ENCODE measurements at places on chromosomes 2 and 18. TPM values are rescaled to one million over a fixed set of nuclear protein-coding genes. Genes with fewer than 3 reads are reported as not detected.

- no peaks in the 10 kb centered on the region for H3K36me3 ChIP-seq
- peaks cover 15% of the 10 kb centered on the region for H3K4me1 ChIP-seq
- no peak overlapping the region for H3K4me3 ChIP-seq
- no peak for DNase-seq
Observed at GRCh38 chr2:85269959-85270358, 57.8 kb downstream of the TGOLN2 start.

OSBPL1A gene
- 26.2 TPM for polyA plus RNA-seq

GRCh38 chr2:3571284-3571683 lies 3.8 kb upstream of the RPS7 start:
- no peak for DNase-seq
- H3K4me3 ChIP-seq: no peak overlapping the region
- no peak overlapping the region for H3K27ac ChIP-seq
- no peaks in the 10 kb centered on the region for H3K27me3 ChIP-seq

CXCR1 gene
- polyA plus RNA-seq: 14.5 TPM

GRCh38 chr18:9008709-9009635 lies 93.5 kb upstream of the NDUFV2 start:
- H3K36me3 ChIP-seq: no peaks in the 10 kb centered on the region
- no peaks in the 10 kb centered on the region for H3K27me3 ChIP-seq
- H3K4me1 ChIP-seq: no peaks in the 10 kb centered on the region
- H3K4me3 ChIP-seq: no peak overlapping the region
- H3K27ac ChIP-seq: no peak overlapping the region

- H3K4me3 ChIP-seq: no peak overlapping the region
- no peak overlapping the region for H3K27ac ChIP-seq
- no peaks in the 10 kb centered on the region for H3K36me3 ChIP-seq
- no peak for DNase-seq
- H3K4me1 ChIP-seq: peaks cover 45% of the 10 kb centered on the region
- H3K27me3 ChIP-seq: no peaks in the 10 kb centered on the region
Observed at GRCh38 chr2:20594957-20595356, 55.9 kb downstream of the HS1BP3 start.

IL1F10 gene
- 0.37 TPM for polyA plus RNA-seq

ANO7 gene
- 0.17 TPM for polyA plus RNA-seq

- H3K27me3 ChIP-seq: peaks cover 7% of the 10 kb centered on the region
- no peak overlapping the region for H3K4me3 ChIP-seq
- no peak for DNase-seq
- no peaks in the 10 kb centered on the region for H3K4me1 ChIP-seq
- no peak overlapping the region for H3K27ac ChIP-seq
- no peaks in the 10 kb centered on the region for H3K36me3 ChIP-seq
Observed at GRCh38 chr2:121309801-121310200, 24.8 kb upstream of the TFCP2L1 start.

- H3K4me1 ChIP-seq: peaks cover 21% of the 10 kb centered on the region
- H3K36me3 ChIP-seq: no peaks in the 10 kb centered on the region
- no peaks in the 10 kb centered on the region for H3K27me3 ChIP-seq
- H3K4me3 ChIP-seq: no peak overlapping the region
Observed at GRCh38 chr2:62477573-62477972, 28.4 kb downstream of the TMEM17 start.

DNA sequence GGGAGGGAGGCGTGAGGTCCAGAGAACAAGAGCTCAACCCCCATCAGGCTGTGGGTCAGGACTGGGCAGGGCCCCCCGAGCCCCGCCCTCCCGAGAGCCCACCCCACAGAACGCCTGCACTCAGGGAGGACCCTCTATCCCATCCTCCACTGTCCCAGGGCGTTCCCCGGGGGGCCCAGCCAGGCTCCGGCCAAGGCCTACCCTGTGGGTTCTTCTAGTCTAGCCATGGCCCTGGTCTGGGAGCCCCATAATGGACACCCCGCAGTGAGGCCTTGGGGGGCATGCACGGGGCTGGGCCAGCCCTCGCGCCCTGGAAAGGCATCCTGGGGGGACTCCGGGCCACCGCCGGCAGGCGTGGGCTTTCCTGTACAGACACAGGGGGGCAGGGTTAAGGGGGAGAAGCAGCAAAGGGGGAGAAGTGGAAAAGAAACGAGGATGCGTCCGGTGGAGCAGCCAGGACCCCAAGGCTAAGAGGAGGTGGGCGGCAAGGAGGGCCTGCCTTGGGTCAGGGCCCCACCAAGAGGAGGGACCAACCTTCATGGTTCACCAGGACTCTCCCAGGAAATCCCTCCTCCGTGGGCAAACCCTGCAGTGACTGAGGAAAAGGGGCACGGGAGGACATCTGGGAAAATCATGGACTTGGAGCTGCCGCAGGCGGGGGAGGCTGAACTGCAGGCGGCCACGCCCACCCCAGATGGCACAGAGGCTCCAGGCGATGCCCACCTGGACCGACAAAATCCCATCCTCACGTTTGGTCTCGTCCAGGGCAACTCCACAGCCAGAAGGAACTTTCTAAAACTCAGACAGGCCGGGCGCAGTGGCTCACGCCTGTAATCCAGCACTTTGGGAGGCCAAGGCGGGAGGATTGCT lies 2.7 kb upstream of the CROCC2 start:
- no peak for DNase-seq
- H3K27me3 ChIP-seq: peaks cover 41% of the 10 kb centered on the region
- H3K27ac ChIP-seq: no peak overlapping the region
- no peaks in the 10 kb centered on the region for H3K36me3 ChIP-seq
- H3K4me3 ChIP-seq: no peak overlapping the region

DNA sequence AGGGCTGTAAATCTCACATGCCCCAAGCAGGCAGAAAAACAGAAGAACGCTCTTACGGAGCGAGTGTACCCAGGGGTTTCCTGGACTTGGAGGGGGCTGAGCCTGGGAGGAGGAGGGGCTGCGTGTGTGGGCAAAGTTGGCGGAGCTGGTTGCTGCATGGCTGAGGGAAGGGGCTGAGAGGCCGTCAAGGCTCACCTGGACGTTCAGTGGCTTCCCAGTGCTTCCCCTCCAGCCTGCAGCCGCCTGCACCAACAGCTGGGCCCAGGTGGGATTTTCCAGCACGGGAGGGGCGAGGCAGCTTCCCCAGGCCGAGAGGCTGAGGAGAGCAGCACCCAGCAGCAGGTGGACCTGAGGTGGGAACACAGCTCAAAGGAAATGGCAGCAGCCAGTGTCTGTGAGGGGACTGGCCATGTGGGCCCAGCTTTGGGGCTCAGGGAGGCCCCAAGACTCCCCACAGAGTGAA lies 70.6 kb upstream of the CTDP1 start:
- no peaks in the 10 kb centered on the region for H3K36me3 ChIP-seq
- H3K4me1 ChIP-seq: no peaks in the 10 kb centered on the region
- no peak for DNase-seq
- H3K27me3 ChIP-seq: no peaks in the 10 kb centered on the region
- H3K27ac ChIP-seq: no peak overlapping the region
- no peak overlapping the region for H3K4me3 ChIP-seq

DNA sequence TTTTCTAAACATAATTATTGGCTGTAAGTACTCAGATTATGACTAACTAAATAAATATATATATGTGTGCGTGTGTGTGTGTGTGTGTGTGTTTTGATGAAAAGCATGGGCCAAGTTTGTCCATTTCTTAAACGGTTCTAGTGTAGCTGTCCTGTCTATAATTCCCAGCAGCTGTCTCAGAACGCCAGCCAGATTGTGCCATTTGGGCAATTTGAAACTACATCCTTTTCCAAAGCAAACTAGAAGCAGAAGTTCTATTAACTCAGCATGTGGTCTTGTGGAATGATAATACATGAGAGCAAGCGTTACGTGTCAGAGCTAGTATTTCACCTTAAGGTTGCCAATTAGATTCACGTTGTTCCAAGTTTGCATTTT lies 1.7 kb downstream of the ARHGAP28 start:
- no peak overlapping the region for H3K4me3 ChIP-seq
- H3K27me3 ChIP-seq: no peaks in the 10 kb centered on the region
- no peak for DNase-seq
- no peak overlapping the region for H3K27ac ChIP-seq
- no peaks in the 10 kb centered on the region for H3K36me3 ChIP-seq

DNA sequence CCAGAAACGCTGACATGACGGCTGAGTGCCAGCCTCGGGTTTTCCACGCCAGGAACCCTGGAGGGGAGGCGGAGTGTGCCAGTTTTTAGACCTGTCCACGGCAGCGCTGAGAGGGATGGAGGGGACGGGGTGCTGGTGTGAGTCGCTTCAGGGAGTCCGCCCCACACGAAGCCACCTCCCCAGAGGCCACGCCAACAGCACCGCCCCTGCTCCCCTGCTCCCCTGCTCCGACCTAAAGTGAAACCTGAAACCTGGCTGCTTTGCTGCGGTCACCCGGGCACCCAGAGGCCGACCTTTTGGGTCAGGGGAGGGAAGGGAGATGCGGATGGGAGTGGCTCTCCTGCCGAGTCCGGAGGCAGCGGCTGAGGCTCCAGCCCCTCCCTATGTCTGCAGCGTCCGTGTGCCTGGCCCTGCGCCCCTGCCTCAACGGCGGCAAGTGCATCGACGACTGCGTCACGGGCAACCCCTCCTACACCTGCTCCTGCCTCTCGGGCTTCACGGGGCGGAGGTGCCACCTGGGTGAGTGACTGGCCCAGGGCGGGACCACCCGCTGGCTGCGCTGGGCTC lies 38.1 kb downstream of the SNED1 start:
- no peak overlapping the region for H3K27ac ChIP-seq
- no peak for DNase-seq
- H3K4me1 ChIP-seq: peaks cover 8% of the 10 kb centered on the region
- H3K36me3 ChIP-seq: no peaks in the 10 kb centered on the region
- peaks cover 40% of the 10 kb centered on the region for H3K27me3 ChIP-seq

DNA sequence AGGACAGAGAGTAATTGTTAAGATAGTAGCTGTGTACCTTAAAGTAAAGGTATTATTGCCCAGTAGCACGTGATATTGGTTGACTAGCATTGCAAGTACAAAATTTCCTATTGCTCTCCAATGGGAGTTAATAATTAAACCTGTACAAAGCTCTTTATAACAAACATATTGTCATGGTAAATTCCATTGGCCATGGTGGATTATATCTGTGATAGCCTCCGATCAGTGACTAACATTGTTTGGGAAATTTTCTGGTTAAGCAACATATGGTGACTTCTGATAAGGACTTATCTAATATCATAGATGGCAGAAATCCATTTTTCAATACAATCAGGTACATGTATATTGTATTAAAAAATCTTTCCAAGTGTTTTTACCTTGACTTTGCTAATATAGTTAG lies 360.8 kb downstream of the DCC start:
- H3K4me3 ChIP-seq: no peak overlapping the region
- DNase-seq: no peak
- no peak overlapping the region for H3K27ac ChIP-seq
- no peaks in the 10 kb centered on the region for H3K4me1 ChIP-seq
- no peaks in the 10 kb centered on the region for H3K27me3 ChIP-seq

ATOH8 gene
- not detected for polyA plus RNA-seq

DNA sequence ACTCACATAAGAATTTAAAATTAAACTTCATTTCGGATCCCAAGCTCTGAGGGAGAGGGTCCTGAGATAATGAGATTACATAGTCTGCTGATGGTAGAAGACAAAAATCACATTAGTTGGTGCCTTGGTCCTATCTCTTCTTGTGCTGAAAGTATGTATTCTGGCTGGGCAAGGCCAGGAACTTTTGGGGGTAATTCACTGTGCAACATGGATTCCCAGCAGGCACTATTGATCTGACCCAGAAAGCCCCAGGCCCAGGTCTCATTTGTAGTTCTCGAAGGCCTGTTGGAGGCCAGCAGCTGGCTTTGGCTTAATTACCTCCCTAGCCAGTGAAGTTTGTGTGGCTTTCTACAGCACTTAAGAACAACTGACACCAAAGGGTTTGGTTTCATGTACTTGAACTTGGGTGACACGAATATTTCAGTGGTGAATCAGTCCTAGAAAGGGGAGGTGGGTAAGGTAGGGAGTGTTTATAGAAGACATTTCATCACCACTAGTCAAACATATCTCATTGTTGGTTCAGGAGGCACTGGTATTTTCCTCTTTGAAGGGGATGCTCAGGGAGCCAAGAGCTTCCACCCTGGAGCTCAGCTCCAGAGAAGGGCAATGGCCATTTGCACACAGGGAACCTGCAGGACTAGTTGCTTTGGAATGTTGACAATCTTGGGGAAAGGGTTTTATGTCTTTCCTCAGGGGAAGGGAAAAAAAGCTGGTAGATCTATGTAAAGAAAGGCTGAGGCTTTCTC lies 217.8 kb downstream of the OSR1 start:
- DNase-seq: peak; percentile 33
- no peaks in the 10 kb centered on the region for H3K27me3 ChIP-seq
- no peaks in the 10 kb centered on the region for H3K36me3 ChIP-seq
- H3K4me1 ChIP-seq: peaks cover 9% of the 10 kb centered on the region
- H3K27ac ChIP-seq: no peak overlapping the region
- H3K4me3 ChIP-seq: no peak overlapping the region

DNA sequence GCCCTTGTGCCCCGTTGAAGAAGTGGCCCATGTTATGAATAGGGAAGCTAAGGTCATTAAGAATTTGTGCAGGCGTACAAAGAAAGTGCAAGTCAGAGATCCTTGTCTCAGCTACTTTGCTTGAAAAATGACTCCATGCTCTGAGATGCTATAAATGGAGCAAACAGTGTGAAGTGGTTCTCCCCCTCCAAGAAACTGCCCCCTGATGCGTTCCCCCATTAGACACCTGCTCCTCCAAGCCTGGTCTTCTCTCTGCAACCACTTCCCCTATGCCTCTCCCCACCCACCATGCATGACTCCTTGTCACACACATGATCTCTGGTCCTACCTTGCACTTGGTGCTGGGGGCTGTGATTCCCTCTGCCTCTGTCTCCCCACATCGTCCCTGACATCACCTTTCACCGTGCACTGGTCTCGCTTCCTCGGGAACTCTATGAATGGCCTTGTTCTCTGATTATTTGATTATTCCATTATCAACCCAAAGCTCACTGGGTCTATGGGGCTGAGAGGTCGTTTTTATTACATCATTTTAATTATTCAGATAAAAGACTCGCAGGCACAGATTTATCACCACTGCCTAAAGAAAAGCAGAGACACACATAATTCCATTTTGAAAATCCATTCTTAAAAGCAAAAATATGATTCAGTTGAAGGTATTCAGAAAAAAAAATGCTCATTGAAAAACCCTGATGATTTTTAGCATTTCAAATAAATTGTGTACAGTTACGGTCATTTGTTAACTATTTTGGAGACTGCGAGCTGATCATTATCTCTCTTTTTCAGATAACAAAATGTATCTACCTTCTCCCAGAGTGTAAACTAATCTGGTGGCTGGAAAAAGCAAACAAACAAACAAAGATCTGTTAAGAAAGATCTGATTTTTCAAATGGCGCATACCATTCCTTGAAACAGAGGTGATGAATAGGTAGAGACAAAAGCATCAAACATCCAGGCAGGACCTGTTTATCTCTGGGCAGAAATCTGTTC lies 294.9 kb downstream of the SOX11 start:
- no peak for DNase-seq
- H3K4me3 ChIP-seq: no peak overlapping the region
- no peak overlapping the region for H3K27ac ChIP-seq
- no peaks in the 10 kb centered on the region for H3K4me1 ChIP-seq
- H3K36me3 ChIP-seq: no peaks in the 10 kb centered on the region

CYTIP gene
- polyA plus RNA-seq: not detected
